ENCODE measurements at places on chromosomes 12 and 14.

DNA sequence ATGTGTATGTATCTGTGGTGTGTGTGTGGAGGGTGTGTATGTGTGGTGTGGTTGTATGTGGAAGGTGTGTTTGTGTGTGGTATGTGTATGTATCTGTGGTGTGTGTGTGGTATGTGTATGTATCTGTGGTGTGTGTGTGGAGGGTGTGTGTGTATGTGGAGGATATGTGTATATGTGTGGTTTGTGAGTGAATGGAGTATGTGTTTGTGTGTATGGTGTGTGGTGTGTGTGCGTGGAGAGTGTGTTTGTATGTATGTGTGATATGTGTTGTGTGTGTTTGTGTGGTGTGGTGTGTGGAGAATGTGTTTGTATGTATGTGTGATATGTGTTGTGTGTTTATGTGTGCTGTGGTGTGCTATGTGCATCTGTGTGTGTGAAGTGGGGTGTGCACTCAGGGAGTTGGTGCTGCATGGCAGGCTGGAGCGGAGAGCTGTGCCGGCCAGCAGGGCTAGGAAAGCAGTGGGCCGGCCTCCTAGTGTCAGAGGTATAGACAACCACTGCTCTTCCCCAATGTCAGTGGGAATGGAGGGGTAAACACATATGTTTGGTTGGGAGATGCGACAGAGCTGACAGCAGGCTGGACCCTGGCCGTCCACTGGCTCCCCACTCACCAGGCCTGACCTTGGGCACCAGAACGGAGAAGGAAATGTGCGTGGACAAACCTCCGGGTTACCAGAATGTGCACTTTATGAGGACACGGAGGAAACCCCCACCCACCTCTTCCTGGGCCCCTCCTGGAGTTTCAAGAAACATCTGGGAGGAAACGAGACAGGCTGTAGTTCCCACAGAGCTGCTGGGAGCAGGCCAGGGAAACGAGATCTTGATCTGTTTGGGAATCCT lies 60.7 kb downstream of the CLMN start:
- DNase-seq = no peak

- DNase-seq = no peak
Observed at GRCh38 chr14:50719911-50720759, 52.0 kb upstream of the SAV1 start.

DNA sequence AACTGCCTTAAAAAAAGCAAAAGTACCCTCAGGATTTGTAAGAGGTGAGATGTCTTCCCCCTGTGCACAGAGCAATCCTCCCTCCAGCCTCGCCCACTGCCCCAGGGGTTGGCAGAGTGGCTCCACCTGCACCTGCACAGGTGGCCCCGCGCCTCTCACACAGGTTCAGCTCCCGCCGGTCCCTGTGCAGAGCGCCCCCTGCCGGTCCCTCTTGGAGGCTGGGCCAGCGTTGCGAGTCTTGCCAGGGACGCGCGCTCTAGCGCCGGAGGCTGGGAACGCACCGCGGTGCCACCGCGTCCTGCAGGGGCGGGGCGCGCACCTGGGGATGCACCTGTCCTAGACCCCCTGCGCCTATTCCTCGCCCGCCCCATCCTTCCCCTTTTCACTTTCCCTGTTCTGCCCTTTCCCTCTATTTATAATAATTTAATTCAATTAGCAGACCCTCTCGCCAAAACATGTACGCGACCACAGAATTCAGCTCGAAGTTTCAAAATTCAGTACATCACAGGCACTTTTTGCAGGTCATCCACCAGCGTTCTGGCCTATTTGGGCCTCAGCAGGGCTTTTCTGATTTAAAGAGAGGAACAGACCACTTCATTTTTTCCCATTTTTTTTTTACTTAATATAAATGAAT lies 618.6 kb downstream of the AACS start:
- no peak for DNase-seq

- DNase-seq = no peak
Observed at GRCh38 chr14:92456215-92457015, 57.2 kb upstream of the RIN3 start.

DNA sequence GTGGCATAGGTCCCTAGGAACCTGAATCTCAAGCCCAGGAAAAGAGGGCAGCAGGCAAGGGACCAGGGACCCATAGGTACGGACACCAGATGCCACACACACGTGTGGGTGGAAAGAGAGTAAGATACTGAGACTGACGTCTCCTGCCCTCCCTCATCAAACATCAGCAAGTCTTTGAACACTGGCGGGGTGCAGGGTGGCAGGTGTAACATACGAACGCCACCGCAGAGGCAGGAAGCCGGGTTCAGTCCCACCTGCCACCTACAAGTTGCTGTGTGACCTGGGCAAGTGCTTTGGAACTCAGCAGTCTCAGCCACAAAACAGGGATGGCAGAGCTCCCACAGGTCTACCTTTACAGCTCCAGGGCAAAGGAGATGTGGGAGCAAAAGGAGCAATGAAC lies 11.1 kb downstream of the ACTN1 start:
- DNase-seq = peak; percentile 63

GRCh38 chr14:93592786-93593185 lies 162.0 kb downstream of the UNC79 start:
- DNase-seq = no peak
